ENCODE measurements at places on chromosomes 6 and 20.

- peak; percentile 67 for DNase-seq
Observed at GRCh38 chr20:52312132-52312729, 120.7 kb upstream of the ZFP64 start.

DNA sequence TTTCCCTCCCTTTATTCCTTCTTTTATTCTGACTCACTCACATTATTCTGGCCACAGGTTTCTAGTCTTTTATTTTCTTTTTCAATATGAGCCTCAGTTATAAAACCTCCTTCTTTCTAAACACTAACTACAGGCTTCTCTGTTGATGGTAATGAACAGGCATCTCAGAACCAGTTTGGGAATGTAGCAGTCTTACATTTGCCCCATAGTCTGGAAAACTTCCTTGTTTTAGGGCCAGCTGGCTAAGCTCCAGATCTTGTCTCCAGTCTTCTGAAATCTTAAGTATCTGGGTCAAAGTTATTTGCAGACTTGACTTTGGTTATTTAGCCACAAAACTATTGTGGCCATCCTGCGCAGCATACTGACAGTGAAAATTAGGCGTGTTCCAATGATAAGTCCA lies 97.0 kb upstream of the MAN1A1 start:
- DNase-seq = peak; percentile 90

GRCh38 chr6:52221302-52221701 lies 23.0 kb downstream of the IL17F start:
- DNase-seq = no peak

- peak; percentile 79 for DNase-seq
Observed at GRCh38 chr6:75402296-75402695, 91.3 kb downstream of the FILIP1 start.

DNA sequence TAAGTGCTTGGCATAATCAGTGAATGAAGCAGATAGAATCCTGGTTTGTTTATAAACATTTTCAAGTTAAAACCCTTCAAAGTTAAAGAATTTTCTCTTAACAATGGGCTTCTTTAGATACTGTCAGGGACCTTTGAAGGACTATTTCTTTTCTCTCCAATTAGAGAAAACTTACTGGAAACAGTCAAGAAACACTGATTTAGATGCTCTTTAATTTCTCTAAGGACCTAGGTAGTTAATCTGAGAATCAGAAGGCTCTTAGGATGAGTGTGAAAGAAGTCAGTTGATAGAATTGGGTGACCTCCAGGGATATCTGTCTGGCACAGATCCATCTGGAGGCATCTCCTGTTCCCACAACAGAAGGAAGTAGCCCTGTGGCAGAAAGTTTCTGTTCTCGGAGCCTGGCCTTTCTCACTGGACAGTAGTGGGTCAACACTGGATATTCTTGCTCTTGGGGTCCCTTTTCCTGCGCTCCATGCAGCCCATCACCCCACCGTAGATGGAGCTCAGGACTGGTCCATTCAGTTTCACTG lies 22.5 kb downstream of the KIAA0408 start:
- DNase-seq = no peak

DNA sequence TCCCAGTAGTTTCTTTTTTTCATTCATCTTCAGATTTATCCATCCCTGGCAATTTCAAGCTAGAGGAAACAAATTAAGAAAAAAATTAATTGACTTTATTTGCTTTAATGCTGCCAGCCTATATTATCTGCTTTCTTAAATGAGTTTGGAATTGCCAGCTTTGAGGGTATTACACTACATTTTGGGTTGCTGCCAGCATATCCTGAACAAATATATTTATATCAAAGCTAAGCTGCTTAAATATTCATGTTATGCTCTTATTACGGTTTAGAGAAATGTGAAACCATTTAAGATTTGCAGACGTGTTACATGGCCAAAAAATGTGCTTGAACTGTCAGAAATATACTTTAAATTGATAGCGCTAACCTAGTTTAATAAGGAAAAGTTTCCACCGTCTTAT lies 59.7 kb downstream of the GRIK2 start:
- DNase-seq = peak; percentile 13

GRCh38 chr20:63092660-63093215 lies 86.0 kb upstream of the BHLHE23 start:
- DNase-seq = no peak

DNA sequence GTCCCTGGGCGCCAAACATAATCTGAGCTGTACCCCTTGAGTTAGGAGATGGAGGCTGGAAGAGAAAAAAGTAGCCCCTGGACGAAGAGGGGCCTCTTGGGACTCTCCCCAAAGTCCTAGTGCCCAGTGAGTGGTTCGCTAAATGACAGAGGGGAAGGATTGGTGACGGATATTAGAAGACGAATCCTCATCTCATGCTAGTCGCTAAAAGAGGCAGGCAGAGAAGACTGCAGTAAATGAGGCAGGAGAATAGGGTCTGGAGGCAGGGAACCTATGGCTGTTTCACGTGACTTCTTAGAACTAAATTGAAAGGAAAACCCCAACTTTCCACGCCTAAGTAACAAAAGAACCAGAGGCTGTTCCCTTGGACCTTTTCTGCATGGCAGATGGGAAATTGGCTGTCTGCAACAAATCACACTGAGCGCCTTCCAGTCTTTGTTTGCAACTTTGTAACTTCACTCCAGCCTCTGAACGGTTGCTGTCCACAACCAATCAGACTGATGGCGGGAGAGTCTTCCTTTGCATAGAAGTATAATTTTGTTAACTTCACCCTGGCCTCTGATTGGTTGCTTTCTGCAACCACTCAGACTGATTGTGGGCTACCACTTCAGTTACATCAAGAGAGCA lies 731 bp upstream of the RBL1 start:
- no peak for DNase-seq

- peak; percentile 74 for DNase-seq
Observed at GRCh38 chr6:68634726-68635411, at the start of gene ADGRB3. Gene ADGRB3, plus strand, starts transcription at chr6:68635282. Its CDS starts 3,394 bp downstream, at chr6:68638676.

- DNase-seq = no peak
Observed at GRCh38 chr20:60058879-60059278, 100.7 kb downstream of the CDH26 start.

- DNase-seq = peak; percentile 53
Observed at GRCh38 chr6:122839472-122839871, 50.4 kb downstream of the SMPDL3A start.

DNA sequence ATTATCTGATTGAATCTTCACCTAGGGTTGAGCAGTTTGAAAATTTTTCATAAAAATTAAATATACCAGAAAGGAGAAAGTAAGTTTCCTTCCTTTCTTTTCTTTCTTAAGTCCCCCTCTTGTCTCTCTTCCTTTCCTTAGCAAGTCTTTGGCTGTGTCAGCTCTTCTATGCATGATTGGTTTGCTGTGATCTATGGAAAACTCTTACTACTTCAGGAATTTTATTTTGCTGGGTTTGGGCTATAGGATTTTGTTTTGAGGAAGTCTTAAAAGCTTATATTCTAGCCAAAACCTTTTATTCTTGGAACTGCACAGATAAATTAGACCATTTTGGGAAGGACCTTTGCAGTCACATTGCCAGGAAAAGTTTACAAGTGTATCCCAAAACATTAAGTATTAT lies 173.4 kb upstream of the CITED2 start:
- DNase-seq = no peak

DNA sequence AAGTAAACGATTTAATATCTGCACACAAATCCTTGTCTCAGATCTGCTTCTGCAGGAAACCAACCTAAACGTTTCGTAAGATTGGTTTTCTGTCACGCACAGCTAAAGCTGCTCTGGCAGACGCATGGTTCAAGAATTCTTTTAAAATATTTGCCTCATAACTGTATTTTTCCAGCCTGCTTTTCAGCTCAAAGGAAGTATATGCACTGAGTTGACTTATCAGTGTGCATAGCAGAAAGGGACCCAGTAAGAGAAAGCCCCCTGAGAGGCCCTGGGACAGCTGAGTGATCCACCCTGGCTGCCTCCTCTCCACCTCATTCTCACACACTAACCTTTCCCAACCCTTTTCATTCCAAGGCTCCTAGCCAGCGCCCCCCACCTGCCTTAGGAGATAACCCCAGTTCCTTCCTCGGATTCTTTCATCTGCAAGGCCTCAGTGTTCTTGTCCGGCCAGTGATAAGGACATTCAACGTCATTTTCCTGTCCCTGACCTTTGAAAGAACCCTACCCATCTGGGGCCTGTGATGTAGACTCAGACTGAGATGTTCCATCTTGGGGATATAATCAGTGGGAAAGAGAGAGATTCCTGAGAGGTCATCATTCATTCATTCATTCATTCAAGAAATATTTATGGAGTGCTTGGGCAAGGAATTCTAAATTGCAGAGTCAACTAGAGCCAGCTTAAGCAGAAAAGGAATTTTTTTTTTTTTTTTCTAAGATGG lies 22.4 kb upstream of the SLC9A8 start:
- DNase-seq = peak; percentile 73

- no peak for DNase-seq
Observed at GRCh38 chr20:46572153-46572552, 21.7 kb upstream of the OCSTAMP start.

GRCh38 chr6:24960991-24961475 lies 25.3 kb upstream of the RIPOR2 start:
- no peak for DNase-seq

- peak; percentile 79 for DNase-seq
Observed at GRCh38 chr6:149094934-149095351, 222.6 kb upstream of the TAB2 start.

DNA sequence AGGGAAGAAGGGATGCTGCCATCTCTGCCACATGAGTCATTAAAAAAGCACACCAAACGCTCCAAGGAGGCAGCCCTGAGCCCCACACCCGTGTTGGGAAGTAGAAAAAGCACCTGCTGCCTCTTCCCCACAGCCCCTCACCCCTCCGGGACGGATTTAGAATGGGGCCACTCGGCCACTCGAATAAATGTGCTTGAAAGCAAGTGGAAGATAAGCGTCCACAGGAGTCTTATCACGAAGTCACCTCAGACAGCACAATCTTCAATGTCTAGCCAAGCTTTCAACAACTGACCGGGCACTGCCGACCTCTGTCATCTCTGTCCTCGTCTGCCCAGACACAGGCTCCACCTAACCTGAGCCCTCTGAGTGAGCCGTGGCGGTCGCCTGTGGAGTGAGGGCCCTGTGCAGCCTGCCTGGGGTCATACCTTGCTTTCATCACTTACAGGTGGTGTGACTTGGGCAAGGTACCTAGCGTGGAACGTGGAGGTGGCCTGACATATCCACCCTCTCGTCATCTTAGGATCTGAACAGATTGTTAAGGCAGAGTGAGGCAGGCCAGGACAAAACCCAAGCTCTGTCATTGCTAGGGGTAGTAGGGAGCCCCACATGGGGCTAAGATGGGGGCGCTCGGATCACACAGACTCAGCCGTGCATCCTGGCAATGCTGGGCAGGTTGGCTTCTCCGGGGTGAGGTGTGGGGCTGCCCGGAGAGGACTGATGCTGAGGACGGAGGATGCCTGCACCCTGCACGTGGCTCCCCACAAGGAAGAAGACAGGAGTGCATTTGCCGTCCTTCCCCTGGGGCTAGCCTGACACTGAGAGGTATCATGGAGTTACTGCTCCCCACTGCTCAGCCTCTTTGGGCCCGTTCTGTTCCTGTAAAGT lies 34.8 kb downstream of the PSMG4 start:
- no peak for DNase-seq

GRCh38 chr6:157339432-157339831 lies 16.1 kb upstream of the TMEM242 start:
- DNase-seq = no peak

DNA sequence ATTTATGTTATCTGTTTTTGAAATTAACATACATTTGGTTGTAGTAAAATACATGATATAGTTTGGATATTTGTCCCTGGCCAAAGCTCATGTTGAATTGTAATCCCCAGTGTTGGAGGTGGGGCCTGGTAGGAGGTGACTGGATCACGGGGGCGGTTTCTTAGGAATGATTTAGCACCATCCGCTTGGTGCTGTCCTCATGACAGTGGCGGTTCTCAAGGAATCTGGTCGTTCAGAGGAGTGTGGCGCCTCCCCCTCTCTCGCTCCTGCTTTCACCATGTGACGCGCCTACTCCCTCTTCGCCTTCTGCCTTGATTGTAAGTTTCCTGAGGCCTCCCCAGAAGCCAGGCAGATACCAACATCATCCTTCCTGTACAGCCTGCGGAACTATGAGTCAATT lies 29.0 kb downstream of the CTCFL start:
- DNase-seq = no peak

DNA sequence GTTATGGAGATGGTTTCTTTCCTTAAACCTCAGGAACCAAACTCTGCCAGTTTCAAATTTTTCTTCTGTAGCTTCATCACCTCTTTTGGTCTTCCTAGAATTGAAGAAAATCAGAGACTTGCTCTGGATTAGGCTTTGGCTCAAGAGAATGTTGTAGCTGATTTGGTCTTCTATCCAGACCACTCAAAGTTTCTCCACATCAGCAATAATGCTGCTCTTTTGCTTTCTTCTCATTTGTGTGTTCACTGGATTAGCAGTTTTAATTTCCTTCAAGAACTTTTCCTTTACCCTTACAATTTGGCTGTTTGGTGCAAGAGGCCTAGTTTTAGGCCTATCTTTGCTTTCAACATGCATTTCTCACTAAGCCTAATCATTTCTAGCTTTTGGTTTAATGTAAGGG lies 78.1 kb upstream of the PLCB4 start:
- DNase-seq = no peak

DNA sequence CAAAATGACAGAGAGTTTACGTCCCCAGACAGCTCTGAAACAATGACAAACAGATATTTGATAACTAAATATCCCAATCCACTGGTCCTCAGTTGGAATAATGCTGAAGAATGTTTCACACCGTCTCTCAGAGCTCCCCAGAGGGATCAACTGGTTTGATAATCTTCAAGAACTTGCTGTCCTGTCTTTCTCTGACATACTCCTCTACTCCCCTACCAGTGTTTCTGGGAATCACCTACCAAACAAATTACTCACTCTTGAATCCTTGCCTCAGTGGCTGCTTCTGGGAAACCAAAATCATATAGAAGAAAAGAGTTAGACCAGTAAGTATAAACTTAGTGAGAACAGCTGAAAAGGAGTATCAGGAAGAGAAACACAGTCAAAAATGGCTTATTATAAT lies 469.7 kb upstream of the JAG1 start:
- no peak for DNase-seq

GRCh38 chr6:150635906-150636514 lies 36.3 kb downstream of the PLEKHG1 start:
- no peak for DNase-seq

DNA sequence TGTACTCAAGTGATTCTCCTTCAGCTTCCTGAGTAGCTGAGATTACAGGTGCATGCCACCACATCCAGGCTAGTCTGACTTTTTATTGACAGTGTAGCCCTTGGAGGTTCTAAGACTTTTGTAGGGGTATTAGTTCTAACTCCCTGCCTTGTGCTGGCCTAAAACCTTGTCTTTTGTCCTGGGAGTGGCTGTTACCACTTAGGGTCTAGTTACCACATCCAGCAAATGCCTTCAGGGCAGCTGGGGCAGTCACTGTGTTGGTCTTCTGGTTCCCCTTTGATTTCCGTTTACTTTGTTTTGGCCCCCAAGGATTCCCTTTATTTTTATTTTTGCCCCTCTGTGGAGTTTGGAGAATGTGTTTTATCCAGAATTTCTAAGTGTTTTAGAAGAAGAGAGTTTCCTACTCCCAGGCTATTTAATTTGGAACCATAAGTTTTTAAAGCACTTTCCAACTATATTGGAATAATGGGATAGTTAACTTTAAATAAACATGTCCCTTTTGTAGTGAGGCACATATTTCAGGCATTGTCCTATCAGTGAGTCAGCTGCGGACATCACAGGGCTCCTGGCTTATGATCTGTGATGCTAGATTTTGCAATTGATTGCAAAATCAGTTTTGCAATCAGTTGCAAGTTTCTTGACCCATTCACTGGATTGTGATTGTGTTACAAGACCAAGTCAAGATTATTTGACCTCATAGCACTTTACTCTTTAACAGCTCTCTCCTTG lies 25.0 kb downstream of the IL22RA2 start:
- peak; percentile 14 for DNase-seq

- DNase-seq = peak; percentile 62
Observed at GRCh38 chr6:165883851-165884640, 221.0 kb upstream of the PDE10A start.

Data from fibroblast of upper back skin (primary cell).